ENCODE measurements at places on chromosomes 16 and 17.

- DNase-seq = no peak
Measured at GRCh38 chr17:6927290-6928126, 68.3 kb upstream of the ALOX12 start.

DNA sequence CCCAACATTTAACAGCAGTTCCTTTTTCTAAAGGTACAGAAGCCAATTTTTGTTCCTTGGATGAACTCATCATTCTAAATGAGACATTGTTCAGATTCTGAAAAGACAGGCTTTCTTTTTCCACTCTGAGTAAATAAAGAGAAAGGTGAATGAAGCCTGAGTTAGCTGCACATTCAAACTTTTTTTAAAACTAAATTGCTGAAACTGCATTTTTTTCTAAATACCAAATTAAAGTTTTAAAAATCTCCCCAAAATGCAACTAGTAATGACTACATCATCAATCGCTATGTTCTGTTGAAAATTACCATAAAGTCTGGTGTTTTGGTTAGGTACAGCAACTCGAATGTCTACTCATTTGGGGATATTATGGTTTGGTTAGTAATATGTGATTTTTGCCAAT is 9.8 kb downstream of the SCO1 start:
- DNase-seq = no peak

DNA sequence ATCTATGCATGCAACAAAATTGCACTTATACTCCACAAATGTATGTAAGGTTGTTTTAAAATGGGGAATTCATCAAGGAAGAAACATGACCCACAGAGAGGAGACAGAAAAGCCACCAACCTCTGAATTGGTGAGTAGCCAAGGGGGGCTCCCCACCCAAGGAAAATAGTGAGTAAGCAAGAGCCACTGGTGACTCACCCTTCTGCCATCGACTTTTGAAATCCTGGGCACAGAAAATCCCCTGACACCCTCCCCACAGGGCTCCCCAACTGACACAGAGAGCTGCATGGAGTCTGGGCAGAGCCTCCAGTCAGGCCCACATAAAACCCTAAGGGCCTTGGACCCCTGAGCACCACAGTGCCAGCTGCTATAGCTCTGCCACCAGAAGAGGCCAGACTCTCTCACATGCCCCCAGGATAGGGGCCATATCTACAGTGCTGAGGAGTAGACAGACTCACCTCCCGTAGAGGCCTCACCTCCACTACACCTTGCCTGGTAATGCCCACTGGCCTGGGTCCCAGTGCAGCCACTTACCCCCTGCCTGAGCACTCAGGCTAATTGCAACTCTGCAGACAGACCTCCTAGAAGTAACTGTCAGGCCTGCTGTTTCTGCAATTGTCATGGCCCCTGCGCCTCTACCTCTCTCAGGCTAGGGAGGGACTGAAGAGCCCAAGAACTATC is 244.7 kb upstream of the WSB1 start:
- DNase-seq = no peak

DNA sequence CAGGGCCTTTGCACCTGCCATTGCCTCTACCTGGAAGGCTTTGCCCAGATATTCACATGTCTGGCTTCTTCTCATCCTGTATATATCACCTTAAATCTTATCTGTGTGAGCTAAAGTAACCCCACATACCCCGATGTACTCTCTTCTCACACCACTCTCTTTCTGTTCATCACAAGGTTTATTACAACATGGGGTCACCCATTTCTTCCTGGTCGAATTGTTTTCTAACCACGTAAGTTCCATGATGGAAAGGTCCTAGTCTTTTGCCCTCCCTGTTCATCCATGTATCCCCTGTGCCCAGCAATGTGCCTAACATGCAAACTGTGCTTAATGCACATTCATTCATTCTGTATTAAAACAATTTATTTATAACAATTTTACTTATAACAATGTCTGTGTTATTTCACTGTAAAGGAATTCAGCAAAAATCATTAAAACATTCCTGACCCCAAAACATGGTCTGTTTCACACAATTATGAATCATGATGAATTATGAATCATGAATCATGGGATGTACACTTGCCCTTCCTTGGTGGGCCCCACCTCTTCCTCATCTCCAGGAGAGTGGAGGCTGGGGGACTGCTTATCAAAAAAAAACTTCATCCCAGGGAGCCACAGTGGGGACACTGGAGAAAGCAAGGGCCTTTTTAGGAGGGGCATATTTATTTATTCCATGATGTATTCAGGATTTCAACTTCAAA is 336.4 kb downstream of the GRIN2A start:
- DNase-seq = no peak

GRCh38 chr16:79767421-79768275 is 167.1 kb upstream of the MAF start:
- no peak for DNase-seq

DNA sequence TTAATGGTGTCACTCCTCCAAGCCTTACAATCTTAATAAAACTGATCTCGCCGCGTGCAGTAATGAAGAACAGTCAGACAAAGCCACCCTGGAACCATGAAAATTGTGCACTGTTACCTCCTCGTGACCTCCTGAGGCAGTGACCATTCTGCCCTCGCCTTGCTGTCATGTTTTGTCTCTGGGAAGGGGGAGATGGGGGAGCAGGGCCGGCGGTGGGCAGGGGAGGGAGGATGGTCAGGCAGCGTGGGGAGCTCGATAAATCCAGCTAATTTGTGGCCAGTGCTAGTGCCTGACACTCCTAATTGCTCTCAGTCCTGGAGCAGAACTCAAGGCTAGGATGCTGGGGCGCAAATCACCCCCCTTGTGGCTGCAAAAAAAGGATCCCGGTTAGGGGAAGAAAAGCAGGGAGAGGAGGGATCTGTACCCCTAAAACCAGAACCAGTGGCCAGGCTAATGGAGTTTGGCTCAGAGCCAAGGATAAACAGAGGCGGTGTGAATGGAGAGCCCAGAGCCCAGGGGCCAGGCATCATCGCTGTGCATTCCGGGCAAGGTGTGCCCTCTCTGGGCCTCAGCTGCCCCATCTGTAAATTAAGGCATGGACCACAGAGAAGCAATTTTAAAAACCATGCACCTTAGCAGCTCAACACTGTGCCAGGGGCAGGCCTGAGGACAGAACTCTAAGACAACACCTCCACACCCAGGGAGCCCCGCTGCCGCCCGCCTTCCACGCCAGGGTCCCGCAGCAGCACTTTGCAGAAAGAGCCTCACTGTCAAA is 113.3 kb downstream of the ZNF423 start:
- DNase-seq = no peak

Measured in K562 (cell line).